ENCODE measurements at places on chromosomes 11 and 22.

GRCh38 chr22:50201191-50202129 is 649 bp downstream of the SELENOO start:
- DNase-seq = no peak

GRCh38 chr11:130480711-130481140 is 32.3 kb downstream of the ADAMTS15 start:
- no peak for DNase-seq

DNA sequence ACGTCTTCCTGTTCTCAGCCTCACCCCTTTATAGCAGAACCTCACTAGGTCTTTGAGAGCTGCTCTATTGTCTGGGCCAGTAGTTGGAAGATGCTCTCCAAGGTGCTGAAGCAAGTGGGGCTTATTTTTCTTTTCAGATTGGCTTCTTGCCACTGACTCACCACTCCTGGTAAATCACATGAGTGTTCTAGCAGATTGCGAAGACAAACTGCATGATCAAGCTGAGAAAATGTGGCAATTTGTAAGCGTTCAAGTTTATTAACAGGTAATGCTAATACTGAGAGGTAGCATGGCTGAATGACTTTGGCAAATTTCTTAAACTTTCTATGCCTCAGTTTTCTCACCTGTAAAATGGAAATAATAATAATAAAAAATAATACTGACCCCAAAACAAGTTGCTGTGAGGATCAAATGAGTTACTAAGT is 59.2 kb downstream of the CACNG2 start:
- DNase-seq = peak; percentile 57

DNA sequence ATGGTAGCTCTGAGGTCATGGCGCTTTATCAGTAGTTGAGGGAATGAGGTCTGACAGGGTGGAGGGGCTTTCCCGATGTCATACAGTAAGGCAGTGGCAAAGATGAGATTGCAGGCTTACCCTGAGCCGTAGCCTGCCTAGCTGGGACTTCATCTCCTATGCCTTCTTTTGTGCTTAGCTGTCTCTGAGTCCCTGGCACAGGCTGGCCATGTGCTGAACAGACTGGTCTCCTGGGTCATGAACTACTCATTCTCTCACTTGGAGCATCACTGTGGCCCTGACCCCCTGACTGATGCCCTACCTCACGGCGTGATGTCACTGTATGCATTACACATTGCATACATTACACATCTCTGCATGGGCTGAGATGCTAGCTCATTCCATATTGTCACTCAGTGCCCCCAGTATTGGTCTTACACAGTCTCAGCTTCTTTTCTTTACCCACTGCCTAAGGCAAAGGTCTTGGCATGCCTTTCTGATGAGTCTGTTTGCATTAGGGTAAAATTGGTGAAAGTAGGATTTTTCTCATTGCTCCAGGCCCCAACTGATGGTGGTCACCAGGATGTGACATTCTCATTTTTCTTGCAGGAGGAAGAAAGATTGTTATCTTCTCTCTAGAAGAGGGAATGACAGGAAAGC is 389.4 kb upstream of the CADM1 start:
- DNase-seq = no peak

- no peak for DNase-seq
Measured at GRCh38 chr11:134975866-134976376, 563.9 kb upstream of the B3GAT1 start.

GRCh38 chr11:9315078-9315688 is 790 bp upstream of the TMEM41B start:
- no peak for DNase-seq

- DNase-seq = no peak
Measured at GRCh38 chr11:129427376-129427775, 51.7 kb downstream of the BARX2 start.

DNA sequence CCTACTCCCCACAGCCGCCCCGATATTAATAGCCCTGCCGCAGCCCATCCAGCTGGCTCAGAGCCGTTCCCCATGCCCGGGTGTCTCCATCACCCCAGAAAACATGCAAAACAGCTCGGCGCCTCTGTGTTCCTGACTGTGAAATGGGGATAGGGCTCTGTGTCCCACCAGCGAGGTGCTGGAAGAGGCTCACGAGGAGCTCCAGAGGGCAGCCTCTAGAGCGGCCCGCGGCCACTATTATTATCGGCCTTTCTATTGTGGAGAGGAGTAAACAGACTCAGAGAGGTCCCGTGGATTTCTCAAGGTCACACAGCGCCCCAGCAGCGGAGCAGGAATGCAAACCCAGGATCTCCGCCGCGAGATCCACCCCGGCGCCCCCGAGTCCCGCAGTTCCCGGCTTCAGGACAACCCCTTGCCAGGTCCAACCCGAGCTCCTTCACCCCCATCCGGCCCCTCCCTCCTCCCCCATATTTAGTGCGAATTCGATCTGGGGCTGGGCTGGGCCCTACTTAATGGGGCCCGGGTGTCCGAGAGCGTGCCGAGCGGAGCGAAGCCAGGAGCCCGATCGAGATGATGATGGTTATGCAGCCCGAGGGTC is at the start of gene ACTN3:
Gene ACTN3 (plus strand): TSS at position 536 of the 598 bp plus-strand sequence. CDS start 35 bp downstream, at position 571.
- no peak for DNase-seq

DNA sequence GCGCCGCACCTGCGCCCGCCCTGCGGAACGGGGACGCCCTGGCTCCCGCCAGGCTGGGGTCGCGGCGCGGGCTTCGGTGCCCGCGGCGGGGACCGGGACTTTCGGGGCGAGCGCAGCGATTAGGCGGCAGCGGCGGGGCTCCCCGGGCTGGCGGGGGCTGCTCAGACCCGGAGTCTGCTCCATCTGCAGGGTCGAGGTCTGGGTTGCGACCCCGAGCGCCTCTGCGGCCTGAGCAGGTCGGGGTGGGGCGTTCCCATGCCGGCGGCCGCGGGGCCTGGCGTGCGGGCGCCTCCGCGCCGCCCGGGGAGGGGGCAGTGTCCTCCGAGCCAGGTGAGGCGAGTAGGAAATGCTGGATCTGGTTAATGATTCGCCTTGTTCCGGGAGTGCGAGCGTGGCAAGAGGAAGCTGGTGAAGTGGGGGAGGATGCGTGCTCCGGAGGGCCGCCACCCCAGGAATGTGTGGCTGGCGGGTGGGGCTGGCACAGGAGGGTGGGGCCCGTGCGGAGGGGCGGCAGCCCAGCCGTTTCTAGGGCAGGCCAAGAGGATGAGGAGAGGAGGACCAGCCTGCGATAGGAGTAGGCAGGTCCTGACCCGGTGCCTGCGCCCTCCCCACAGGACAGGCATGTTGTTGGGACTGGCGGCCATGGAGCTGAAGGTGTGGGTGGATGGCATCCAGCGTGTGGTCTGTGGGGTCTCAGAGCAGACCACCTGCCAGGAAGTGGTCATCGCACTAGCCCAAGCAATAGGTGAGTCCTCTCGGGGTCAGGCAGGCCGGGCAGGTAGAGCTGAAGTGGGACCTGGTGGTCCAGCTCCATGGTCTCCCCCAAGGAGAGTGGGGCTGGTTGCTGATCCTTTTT is 606 bp downstream of the RASSF7 start:
- DNase-seq = peak; percentile 60

GRCh38 chr11:81497202-81497804 is 1236.4 kb downstream of the FAM181B start:
- no peak for DNase-seq

DNA sequence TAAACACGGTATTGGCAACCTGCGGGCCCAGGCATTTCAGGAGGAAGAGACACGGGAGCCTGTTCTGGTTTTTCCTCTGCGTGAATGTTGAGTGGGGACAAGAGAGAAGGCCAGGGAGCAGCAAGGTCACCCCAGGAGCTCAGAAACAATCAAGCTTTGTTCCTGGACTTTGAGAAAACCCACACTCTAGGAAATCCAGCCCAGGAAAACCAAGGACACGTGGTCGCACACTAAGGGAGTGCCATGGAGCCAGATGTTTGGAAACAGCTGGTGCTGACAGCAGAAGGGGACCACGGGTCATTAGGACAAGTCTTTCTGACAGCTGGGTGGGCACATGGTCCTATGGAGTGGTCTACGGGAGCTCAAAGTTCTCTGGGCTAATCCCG is 44.1 kb downstream of the MYH9 start:
- DNase-seq = no peak

- no peak for DNase-seq
Measured at GRCh38 chr11:11843211-11843621, 1.4 kb downstream of the USP47 start.
